ENCODE measurements at places on chromosomes 2 and 18.

DNA sequence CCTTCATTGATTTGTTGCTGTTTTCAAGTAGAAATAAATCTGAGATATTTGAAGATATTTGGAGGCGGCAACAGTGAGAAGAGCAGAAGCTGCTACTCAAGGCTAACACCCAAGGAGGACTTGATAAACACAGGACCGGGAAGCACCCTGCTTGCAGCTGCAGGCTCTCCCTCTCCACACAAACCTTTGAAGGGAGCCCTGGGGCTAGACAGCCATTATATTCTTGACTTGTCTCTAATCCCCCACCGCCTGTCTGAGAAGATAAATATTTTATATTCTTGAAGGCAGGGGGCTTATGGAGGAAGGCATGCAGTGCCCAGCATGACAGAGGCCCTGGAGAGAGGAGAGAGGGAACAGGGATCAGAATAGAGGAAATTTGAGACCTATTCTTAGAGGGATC lies 50.9 kb upstream of the SMAD2 start:
- no peak for DNase-seq

- DNase-seq: no peak
These were observed 55.6 kb upstream of the ACMSD start for GRCh38 chr2:134782792-134783191.

GRCh38 chr2:48532824-48533223 lies 2.9 kb downstream of the STON1 start:
- no peak for DNase-seq

- no peak for DNase-seq
These were observed 25.6 kb upstream of the CXXC1 start for GRCh38 chr18:50313031-50313607.

GRCh38 chr18:25061395-25061794 lies 290.6 kb downstream of the ZNF521 start:
- DNase-seq: no peak

DNA sequence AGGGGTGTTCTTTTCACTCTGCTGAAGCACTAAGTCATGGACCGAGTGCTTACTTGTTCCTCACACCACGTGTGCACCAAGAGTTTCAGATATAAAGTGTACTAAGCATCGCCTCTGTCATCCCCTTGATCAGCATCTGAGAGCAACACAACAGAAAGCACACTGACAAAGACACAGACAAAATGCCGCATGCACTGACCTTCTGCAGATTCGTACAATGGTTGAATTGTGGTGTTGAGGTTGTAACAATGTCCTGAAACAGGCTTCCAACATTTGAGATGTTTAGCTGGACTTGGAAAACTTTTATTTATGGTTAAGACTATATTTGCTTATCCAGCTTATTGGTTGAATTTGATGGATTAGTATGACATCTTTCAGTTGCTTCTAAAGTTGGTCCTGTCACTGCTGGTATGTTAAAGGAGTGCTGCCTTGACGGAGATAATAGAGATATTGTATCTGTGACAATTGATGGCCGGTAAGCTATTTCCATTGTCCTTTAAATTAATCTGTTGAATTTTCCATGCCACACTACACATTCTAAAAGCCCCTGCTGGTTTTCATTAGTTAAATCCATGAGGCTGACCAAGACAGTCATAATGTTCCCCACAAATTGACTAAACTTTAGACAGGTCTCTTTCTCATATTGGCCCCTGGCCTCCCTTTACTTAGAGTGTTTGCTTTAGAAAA lies 99.9 kb downstream of the CBLN2 start:
- no peak for DNase-seq

GRCh38 chr18:34758378-34758948 lies 48.4 kb downstream of the DTNA start:
- DNase-seq: no peak

DNA sequence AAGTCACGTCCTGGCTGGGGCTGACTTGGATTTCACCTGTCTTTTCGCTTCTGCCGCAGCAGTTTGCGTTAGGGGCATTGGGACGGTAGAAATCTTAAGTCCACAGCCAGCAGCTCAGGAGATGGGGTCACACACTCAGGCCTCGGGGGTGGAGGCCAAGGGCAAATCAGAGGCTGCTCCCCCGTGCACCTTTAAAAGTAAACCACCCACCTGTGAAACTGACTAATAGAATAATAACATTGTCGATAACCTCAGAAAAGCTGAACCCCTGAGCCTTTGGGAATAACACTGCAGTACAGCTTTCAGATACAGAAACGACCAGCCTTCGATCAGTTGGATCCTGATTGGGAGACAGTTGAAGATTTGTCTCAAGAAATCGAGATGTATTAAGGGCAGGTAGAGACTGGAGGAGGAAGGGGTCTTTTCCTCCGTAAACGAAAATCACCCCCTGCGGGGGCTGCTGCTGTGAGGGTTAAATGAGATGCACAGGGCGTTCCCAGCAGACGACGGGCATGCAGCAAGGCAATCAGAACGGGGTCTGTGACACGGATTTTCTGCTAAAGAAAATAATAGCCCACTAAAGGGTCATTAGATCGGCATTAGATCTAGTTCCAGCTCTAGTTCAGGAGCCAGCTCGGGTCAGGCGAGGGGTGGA lies 16.4 kb upstream of the NFATC1 start:
- DNase-seq: no peak

DNA sequence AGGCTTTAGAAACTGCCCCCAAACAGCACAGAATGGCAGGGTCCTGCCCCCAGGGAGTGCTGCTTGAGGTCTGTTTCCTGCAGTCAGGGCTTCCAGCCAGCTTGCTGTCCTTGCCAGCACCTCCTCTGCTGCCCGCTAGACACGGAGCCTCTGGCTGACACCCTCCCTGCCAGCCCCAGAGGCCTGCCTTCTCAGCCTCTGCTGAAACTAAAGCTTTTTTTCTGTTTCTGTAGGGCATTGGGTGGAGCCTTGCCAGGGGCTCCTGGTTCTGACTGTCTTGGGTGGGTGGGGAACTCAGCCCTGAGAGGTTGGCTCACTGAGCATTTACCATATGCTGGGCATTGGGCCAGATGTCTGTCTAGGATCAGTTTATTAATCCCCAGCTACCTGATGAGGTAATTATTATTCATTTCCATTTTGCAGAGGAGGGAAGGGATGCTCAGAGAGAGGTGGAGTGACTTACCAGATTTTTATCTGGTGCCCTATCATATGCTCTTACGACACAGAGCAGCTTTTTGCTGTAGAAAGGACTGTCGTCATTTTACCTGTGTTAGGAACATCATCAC lies 35.4 kb downstream of the INPP4A start:
- peak; percentile 50 for DNase-seq

DNA sequence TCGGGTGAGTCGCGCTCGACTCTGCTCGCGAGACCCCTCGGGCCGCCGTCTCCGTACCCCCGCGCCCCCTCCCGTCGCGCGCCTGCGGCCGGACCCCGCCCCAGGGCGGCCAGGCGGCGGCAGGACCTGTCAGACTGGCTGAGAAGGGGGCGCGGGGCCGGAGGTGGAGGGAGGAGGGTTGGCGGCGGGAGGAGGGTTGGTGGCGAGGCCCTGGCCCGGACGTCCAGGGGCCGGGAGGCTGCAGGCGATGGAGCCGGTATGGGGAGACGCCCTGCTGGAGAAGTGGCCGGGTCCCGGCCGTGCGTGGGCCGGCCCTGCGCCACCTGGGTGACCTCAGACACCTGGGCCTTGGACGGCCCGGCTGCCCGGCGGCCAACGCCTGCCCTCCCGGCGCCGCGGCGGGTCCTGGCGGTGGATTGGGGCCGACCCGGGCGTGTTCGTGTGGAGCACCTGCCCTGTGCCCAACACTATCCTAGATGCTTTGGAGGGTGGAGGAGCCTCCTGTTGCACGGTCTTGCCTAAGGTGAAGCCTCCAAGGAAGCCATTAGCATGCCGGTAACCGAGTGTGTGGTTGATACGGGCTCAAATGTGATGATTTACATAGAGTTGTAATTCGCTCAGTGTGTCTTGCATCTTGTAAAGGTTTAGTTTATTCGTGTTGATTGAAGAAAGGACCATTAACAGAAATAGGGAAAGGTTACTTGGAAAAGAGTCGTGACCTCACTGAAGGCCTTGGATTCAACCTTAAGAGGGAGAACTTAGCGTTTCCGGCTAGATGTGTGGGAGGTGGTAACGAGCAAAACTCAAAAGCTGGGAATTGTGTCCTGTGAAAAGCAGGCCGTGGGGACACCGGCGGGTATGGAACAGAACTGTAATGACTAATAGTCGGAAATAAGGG lies 550 bp downstream of the MYL12B start:
- DNase-seq: peak; percentile 33

DNA sequence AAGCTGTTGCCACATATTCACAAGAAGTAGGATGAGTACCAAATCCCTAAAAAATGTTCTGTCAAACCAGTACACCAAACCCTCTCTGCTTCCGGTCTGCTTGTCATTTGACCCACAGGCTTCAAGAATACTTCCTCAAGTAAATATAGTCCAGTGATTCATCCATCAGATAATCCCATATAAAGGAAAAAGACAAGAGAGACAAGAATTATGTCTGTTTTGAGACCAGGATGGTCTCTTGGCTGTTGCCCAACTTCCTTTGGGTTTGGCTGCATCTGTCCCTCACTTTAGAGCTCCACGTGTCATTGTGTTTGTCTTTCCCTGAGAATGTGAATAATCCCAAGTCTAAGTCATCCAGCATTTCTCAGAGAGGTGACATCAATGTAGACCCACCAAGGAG lies 91.5 kb upstream of the NRP2 start:
- no peak for DNase-seq

GRCh38 chr2:120609826-120610395 lies 125.8 kb upstream of the GLI2 start:
- DNase-seq: no peak

- DNase-seq: no peak
These were observed at the start of gene FIGN for GRCh38 chr2:163735685-163736432. Gene FIGN, minus strand, starts transcription at chr2:163736008. Its CDS starts 1,081 bp downstream, at chr2:163734927.

- no peak for DNase-seq
These were observed 978.1 kb upstream of the CDH2 start for GRCh38 chr18:29154758-29155725.

DNA sequence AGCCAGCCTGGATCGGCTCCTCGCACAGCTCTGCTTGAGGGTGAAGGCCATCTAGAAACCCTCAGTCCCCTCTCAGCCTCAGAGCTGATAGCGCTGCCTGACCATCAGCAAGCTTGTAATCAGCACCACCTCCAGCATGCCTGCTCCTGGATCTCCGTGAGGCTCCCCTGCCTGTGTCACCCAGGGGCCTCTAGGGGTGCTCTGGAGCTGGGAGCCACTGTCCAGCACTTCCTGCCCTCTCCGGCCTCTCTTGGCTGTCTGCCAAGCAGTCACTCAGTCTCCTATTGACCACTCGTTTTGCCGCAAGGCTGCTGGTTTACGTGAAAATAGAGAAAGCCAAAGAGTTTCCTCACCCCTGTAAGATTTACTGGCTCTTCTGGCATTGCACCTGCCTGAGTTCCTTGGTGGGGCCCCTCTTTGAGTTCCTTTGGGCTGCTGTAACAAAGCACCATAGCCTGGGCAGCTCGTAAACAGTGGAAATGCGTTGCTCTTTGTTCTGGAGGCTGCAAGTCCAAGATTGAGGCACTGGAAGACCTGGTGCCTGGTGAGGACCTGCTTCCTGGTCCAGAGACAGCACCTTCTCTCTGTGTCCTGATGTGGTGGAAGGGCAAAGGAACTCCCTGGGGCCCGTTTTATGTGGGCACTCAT lies 17.9 kb downstream of the CAPN10 start:
- no peak for DNase-seq

GRCh38 chr2:215712871-215713790 lies 277.3 kb upstream of the FN1 start:
- no peak for DNase-seq

DNA sequence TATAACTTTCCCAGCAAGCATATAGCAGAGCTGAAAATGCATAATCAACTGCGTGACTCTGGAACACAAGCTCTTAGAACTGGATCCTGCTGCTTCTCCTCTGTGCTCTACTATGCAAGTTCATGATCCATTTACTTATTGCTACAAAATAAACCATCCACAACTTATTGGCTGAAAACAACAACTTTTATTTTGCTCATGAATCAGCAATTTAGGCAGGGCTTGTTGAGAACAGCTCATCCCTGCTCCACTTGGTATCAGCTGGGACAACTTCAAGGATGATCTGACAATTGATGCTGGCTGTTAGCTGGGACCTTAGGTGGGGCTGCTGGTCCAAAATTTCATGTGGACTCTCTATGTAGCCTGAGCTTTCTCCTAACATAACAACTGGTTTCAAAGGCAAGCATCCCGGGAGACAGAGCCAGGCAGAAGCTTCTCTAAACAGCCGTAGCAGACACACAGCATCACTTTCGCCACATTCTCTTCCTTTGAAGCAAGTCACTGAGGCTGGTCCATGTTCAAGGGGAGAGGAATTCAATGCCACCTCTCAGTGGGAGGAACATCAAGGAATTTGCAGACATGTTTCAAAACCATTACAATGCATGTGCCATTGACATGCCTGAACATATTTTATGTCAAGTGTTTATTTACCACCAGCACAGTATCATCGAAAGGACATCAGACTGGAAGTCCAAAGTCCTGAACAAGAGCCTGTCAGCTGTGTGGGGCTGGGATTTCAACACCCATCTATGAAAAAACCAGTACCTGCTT lies 153.1 kb upstream of the PKDCC start:
- no peak for DNase-seq

DNA sequence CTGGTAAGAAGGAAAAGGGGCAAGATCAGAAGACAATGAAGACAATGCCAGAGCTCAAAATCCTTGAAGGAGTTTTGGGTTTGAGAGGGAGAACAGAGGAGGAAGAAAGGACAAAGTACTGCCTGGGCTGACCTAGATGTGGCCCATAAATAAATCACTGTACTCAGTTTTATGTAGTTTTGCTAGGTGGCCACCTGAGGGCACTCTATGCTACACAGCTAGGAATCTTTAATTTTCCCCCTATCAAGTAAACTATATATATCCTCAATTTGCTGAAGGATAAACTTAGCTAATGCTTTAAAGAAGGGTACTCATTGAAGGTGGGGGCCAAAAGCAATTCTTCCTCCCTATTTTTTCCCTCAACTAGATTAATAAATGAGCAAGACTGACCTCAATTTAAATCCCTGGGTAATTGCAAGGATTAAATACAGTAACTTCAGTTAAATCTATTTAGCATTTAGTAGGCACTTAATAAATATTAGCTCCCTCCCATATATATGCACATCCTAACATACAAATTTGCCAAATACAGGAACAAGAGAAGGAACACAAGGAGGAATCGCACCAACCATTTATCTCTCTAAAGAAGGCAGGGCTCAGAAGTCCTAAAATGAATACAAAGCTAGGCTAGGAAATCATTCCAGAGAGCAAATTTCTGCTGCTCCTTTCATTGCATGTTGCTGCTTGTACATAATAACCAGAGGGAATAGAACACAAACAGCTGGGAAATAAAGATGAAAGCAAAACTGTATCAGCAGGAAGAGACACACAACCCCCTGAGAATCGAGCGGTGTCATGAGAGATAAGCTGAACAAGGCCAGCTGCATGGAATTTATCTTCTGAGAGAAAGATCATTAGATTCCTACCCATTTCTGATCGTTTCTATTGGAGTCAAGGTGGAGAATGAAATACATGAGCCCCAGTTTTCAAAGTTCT lies 540.1 kb downstream of the NRXN1 start:
- DNase-seq: peak; percentile 3

GRCh38 chr2:182716650-182716979 lies 558 bp downstream of the DNAJC10 start:
- no peak for DNase-seq

GRCh38 chr2:239433777-239434403 lies 33.1 kb upstream of the HDAC4 start:
- no peak for DNase-seq
